Astrocyte of the cerebellum (primary cell): ENCODE measurements at places on chromosomes 11 and 22.

- no peak for DNase-seq
Observed at GRCh38 chr11:944711-945470, 19.2 kb downstream of the AP2A2 start.

GRCh38 chr22:45554040-45554406, 51.3 kb downstream of the FBLN1 start:
- no peak for DNase-seq

- DNase-seq: no peak
Observed at GRCh38 chr22:28791124-28791523, 9.2 kb downstream of the XBP1 start.

- DNase-seq: no peak
Observed at GRCh38 chr11:13594044-13594443, 74.4 kb upstream of the FAR1 start.

DNA sequence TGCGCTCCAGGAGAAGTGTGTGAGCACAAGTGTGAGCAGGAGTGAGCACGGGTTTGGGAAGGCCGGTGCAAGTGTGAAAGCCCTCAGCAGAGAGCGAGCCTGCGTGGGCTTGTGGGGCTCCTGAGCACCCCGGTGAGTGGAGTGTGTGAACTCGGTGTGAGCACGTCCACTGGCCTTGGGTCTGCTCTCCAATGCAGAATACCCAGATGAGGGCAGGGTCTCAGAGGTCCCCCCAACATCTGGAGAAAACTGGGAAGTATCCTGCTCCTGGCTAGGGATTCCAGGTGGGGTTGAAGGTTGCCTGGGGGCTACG, 1.2 kb downstream of the ESRRA start:
- no peak for DNase-seq

DNA sequence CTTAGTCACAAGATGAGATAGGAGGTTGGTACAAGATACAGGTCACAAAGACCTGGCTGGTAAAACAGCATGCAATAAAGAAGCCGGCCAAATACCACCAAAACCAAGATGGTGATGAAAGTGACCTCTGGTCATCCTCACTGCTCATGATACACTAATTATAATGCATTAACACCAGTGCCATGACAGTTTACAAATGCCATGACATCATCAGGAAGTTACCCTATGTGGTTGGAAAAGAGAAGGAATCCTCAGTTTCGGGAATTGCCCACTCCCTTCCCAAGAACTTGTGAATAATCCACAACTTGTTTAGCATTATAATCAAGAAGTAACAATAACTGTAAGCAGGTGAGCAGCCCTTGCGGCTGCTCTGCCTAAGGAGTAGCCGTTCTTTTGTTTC, 408.5 kb upstream of the RAG2 start:
- no peak for DNase-seq

DNA sequence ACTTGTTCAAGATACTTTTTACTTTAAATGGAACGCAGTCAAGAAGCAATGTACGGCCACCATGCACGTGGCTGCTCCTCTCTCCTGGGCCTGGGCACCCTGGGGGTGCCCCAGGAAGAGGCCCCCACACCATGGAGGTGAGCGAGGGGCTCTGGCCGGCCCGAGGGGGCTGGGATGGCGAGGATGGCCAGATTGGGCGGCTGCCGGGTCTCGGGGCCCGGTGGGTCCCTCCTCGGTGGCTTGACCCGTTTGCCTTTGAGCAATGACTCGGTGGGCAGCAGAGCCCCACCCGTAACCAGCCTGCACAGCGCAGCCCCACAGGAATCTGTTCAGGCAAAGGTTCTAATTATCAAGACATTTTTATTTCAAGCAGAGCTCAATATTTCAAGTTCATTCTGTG, 167.4 kb downstream of the BRD1 start:
- DNase-seq: no peak

DNA sequence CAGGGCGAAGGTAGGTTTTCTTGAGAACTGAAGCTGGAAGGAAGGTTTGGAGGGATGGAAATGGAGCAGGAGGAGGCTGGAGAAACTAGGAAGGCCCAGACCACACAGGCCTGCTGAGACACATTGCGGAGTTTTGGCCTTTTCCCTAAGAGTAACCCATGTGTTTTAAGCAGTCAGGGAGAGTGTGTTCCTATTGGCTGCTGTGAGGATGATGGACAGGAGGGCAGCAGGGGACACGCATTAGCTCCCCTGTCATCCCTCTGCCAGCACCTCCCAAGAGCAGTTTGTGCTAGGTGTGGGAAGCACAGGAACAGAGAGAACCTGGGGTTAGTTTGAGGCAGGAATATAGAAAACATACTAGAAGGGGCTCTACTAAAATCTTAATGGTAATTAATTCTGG, 842.1 kb downstream of the TBC1D22A start:
- DNase-seq: no peak

- DNase-seq: no peak
Observed at GRCh38 chr22:46942799-46943785, 180.6 kb downstream of the TBC1D22A start.

DNA sequence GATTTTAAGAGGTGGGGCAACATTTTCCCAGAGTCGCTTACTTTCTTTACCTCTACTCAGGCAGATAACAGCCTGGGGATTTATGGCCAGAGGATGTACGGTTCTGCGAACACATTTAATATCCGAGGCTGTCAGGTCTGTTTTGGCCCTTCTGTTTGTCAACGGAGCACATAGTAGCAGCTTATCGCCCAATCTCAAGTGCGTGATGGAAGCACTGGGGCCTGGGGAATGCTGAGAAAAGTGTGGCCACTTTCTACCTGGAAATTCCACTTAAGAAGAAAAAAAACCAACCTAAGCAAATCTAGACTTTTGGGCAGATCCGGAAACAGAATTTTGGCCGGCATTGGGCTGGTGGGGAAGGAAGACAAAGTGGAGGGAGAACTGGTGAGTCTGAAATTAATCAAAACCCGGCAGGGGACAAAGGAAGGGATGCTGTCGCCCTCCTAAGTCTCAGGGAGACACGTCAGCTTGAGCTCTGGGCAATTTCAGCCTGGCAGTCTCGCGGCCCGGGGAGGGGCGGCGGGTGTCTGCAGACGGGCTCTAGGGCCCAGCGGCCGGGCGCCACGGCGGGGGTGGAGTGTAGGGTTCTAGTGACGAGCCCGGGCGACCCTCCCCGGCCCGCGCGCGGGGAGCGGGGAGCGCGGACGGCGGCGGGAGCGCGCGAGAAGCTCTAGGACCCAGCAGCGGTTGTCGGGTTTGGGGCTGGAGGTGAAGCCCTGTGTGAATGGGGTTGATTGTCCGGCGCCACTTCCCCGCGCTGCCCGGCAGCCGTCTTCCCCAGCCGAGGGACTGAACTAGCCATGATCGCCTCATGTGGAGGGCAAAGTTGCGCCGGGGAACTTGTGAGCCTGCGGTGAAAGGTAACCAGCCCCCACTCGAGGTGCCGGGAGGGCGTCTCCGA, at the start of gene AMOTL1:
Gene AMOTL1, plus strand, starts transcription at position 656 of the 901 bp plus-strand sequence. Its CDS starts 156 bp downstream, at position 812.
- peak; percentile 47 for DNase-seq

DNA sequence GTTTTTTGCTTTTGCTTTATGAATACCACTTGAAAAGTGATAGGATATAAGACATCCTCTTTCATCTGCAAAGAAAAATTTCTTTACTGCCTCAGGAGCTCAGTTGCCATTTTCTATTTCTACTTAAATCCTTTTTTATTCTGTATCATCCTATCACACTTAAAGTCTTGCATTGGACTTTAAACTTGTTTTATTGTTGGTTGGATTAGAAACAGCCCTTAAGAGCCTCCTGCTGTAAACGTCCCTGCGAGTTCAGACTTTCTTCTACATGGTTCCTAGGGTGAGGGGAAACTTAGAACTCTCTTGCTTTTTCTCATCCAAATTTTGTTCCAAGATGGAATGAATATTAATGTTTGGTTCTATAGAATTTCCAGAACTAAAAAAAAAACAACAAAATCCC, 234.3 kb downstream of the JRKL start:
- no peak for DNase-seq
